Immature natural killer cell (primary cell): ENCODE measurements at places on chromosomes 5 and 9.

DNA sequence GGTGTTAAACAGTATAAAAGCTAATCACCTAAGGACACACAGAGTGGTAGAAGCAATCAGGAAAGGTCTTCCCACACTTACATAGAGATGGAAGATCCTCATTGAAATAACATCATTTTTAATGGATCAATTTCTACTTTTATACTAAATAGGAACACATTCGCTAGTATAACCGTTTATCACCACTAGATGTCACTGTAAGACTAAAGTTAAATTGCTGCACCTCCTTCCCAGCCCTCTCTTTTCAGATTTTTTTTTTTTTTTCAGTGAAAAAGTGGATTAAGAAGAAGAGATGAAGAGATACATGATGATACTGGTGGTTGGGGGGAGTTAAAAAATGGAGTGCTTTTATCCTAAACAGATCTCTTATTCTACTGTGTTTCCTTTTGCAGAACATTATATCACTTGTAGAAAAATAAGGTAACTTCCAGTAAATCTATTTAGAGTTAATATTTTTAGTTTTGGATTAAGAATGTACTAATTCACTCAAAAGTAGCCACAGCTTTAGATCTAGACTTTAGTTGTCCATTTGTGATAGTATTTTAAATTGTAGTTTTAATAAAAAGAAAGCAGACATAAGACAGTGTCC lies 116.9 kb upstream of the ARRDC3 start:
- no peaks in the 10 kb centered on the region for H3K4me1 ChIP-seq
- H3K36me3 ChIP-seq, result no peaks in the 10 kb centered on the region
- H3K27me3 ChIP-seq, result peaks cover 1% of the 10 kb centered on the region
- no peak overlapping the region for H3K4me3 ChIP-seq

DNA sequence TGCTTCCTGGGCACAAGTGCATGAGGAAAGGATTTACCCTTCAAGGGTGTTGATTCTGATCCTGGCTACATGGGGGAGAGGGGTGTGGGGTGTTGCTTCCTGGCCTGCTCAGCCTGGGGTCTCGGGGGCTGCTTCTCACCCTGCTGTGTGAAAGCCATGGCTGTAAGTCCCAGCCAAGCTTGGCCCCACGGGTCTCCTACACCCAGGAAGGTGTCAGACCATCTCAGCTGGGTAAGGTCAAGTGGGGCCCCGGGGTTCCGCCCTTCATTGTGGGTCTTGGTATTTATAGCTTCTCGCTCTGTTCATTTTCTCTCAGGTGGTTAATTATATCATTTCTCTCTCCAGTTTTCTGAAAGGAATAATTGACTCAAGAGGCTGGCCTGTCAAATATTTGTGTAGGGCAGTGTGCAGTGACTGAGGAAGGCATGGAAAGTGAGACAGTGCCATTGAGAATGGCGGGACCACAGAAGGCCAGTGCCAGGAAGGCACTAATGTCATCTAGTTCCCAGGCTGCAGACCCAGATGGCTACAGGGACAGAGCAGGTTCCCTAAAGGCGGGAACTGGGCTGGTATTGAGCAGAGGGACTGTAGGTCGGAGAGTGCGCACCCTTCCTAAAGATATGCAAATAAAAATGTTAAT lies 126.0 kb downstream of the FOXD1 start:
- no peaks in the 10 kb centered on the region for H3K4me1 ChIP-seq
- H3K36me3 ChIP-seq, result no peaks in the 10 kb centered on the region
- H3K27ac ChIP-seq, result no peak overlapping the region
- H3K27me3 ChIP-seq, result peaks cover 8% of the 10 kb centered on the region
- no peak for DNase-seq

DNA sequence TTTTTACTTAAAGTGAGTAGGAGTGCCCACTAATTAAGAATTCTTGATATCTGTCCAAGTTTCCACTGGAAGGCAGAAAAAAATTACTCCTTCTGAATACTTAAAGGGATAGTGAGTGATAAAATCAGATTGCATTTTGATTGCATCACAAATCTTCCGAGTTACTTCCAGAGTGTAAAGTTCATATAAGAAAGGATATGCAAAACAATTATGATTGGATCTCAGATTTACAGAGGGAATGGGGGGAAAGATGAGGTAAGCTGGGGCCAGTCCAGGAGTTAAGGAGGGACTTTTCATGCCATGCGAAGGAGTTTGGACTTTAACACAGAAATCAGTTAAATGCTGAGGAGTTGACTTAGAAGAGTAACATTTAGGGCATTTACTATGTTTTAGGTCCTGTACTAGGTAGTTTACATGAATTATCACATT lies 9.3 kb upstream of the RNF145 start:
- H3K4me1 ChIP-seq, result peaks cover 23% of the 10 kb centered on the region
- no peaks in the 10 kb centered on the region for H3K36me3 ChIP-seq
- no peak overlapping the region for H3K4me3 ChIP-seq
- H3K27ac ChIP-seq, result no peak overlapping the region
- no peak for DNase-seq
- peaks cover 6% of the 10 kb centered on the region for H3K27me3 ChIP-seq

- H3K36me3 ChIP-seq, result peaks cover 16% of the 10 kb centered on the region
- DNase-seq, result no peak
- H3K4me1 ChIP-seq, result peaks cover 29% of the 10 kb centered on the region
- no peaks in the 10 kb centered on the region for H3K27me3 ChIP-seq
- H3K4me3 ChIP-seq, result no peak overlapping the region
- no peak overlapping the region for H3K27ac ChIP-seq
Measured at GRCh38 chr9:15433661-15434060, 11.0 kb downstream of the SNAPC3 start.

- no peak overlapping the region for H3K4me3 ChIP-seq
- H3K4me1 ChIP-seq, result no peaks in the 10 kb centered on the region
- no peaks in the 10 kb centered on the region for H3K36me3 ChIP-seq
- H3K27ac ChIP-seq, result no peak overlapping the region
- H3K27me3 ChIP-seq, result peaks cover 4% of the 10 kb centered on the region
Measured at GRCh38 chr9:87557996-87558395, 60.3 kb downstream of the DAPK1 start.
